ENCODE measurements at places on chromosomes 4 and X. TPM values are rescaled to one million over a fixed set of nuclear protein-coding genes. Genes with fewer than 3 reads are reported as not detected.

Gene SHOX
- total RNA-seq = 0.10 TPM

Gene CXCL6
- total RNA-seq = 0.67 TPM

Gene VCX3A
- not detected for total RNA-seq

Gene PNMA3
- total RNA-seq = not detected

Gene CCSER1
- not detected for total RNA-seq

Gene JADE1
- total RNA-seq = 13.1 TPM

Gene STX18
- total RNA-seq = 20.4 TPM

Gene NMU
- total RNA-seq = 4.5 TPM

Gene HSFX2
- total RNA-seq = not detected

Gene PRR32
- not detected for total RNA-seq

Gene FAM47A
- total RNA-seq = not detected

Gene MAGEA2
- not detected for total RNA-seq

Gene KLHL4
- 19.2 TPM for total RNA-seq

Gene NEUROG2
- total RNA-seq = not detected

Gene KLKB1
- total RNA-seq = not detected

Gene TRAM1L1
- 0.89 TPM for total RNA-seq

Gene FRMPD4
- total RNA-seq = under 0.01 TPM

Gene ZDHHC15
- total RNA-seq = not detected

Gene PARM1
- 0.07 TPM for total RNA-seq

Gene NOX1
- total RNA-seq = not detected

Gene MAGEH1
- total RNA-seq = 19.7 TPM

Gene FGFBP1
- total RNA-seq = not detected

Gene SGCB
- total RNA-seq = 18.1 TPM

Gene NUP62CL
- total RNA-seq = not detected

Gene PROM1
- total RNA-seq = not detected

Gene TEX13B
- not detected for total RNA-seq

Gene CXCL9
- total RNA-seq = not detected

Gene GAGE12E
- total RNA-seq = not detected

Gene PIR
- total RNA-seq = 53.2 TPM

Gene NPY2R
- not detected for total RNA-seq

Gene CXorf65
- not detected for total RNA-seq

Gene MAEA
- 57.6 TPM for total RNA-seq

Gene MAGED4B
- 9.8 TPM for total RNA-seq

Gene STARD8
- total RNA-seq = 16.6 TPM

Gene SLC16A2
- 0.39 TPM for total RNA-seq

Gene NKX6-1
- not detected for total RNA-seq

Gene PLS3
- 439 TPM for total RNA-seq

Gene BEND4
- total RNA-seq = 0.05 TPM

Gene OPRPN
- total RNA-seq = not detected

Gene SLC2A9
- 2.5 TPM for total RNA-seq

Gene HCCS
- 18.6 TPM for total RNA-seq

Gene ASB11
- not detected for total RNA-seq

Gene DGKK
- not detected for total RNA-seq

Measured in mammary microvascular endothelial cell (primary cell).